ENCODE measurements at places on chromosomes 16 and 17. TPM values are rescaled to one million over a fixed set of nuclear protein-coding genes. Genes with fewer than 3 reads are reported as not detected.

DNA sequence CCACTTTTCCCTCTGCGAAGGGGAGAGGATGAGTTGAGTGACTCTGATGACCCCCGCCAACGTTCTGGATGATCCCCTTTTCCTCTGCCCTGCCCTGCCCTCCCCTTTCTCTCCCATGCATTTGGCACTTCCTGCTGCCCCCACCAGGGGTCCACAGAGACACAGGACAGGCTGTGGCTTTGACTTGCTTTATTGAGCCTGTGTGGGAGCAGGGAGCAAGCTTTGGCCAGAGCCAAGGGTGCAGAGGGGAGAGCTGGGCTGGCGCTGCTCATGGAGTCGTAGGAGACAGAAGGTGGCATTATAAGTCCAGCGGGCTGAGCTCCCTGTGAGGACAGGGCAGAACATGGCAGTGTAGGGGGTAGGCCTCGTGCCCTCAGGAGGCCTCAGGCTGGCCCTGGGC is 1.6 kb downstream of the PPY start:
- DNase-seq: no peak

DNA sequence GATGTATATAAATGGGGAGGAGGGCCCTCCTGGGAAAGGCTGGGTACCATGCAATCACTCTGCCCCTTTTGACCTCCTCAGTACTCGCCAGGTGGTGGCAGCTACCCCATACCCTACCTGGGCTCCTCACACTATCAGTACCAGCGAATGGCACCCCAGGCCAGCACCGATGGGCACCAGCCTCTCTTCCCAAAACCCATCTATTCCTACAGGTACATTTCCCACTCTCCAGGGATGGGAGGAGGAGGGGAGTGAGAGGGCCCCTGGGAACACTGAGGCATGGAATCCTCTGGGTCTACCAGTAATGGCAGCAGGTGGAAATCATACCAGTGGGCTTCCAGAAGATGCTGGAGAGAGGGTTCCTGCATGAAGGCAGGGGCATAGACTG is 22.9 kb downstream of the FOXN1 start:
- DNase-seq: no peak

DNA sequence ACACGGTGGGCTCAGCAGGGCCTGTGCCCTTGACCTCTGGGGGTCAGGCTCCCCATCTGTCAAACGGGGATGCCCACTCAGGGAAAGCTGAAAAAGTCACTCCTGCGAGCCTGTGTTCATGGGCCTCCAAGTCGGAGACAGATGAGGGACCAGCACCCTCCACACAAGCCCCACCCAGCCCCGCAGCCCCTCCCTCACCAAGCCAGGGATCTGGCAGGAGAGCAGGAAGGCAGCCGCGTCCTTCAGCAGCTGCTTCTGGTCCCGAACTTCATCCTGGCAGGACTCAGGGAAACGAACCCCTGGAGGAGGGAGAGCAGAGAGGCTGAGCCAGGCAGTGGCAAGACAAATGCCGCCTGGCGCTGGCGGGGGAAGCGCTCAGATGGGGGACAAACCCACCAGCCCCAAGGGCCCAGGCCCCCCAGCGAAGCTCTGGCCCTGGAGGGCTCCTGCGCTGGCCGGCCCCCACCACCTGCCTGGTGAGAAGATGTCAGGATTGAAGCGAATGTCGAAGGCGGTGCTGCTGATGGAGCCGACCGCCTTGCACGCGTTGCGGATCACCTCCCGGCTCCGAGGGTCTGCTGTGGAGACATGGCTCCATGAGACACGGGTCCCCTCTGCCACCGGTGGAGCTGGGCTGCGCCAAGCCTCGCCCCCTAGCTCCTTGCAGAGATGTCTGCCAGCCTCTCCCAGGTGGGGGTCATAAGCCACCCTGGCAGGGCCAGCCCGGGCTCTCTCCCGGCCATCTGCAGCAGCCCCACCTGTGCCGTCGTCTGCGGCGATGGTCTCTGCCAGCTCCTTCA is 15.4 kb downstream of the CLUH start:
- peak; percentile 79 for DNase-seq

GRCh38 chr17:19387921-19388521 is 1.0 kb upstream of the MFAP4 start:
- peak; percentile 80 for DNase-seq

GRCh38 chr17:9844153-9844552 is 18.4 kb downstream of the GLP2R start:
- no peak for DNase-seq

GRCh38 chr17:62899361-62899760 is 66.7 kb upstream of the TANC2 start:
- no peak for DNase-seq

The RHBDF2 gene
- 31.4 TPM for total RNA-seq

The ZNF385C gene
- 0.23 TPM for total RNA-seq

DNA sequence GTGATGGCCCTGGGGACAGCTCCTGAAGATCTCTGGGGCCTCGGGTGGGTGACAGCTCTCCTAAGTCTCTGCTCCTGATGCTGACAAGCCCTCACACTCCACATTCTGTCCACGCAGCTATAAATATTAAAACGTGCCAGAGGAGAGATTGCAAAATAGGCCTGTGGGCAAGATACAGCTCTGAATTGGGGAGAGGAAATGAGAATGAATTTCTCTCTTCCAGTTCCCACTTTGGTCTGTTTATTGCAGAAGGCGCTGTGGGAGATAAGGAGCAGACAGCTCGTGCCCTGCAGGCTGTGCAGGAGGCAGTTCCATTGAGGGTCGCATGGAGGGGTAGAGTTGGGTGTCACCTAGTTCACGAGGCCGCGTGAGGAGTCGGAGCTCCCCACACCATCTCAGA is 87.5 kb upstream of the SDK2 start:
- DNase-seq: no peak

- no peak for DNase-seq
Measured at GRCh38 chr17:81491181-81491581, 21.4 kb downstream of the ACTG1 start.

GRCh38 chr17:7314719-7315569 is at the start of gene GPS2:
TSS of gene GPS2 (minus strand) at chr17:7315360. CDS start at chr17:7315052, 308 bp downstream.
- peak; percentile 98 for DNase-seq

- no peak for DNase-seq
Measured at GRCh38 chr17:77556383-77557061, 402.0 kb upstream of the TNRC6C start.

GRCh38 chr17:489758-490329 is 137.2 kb upstream of the RPH3AL start:
- DNase-seq: peak; percentile 89

- DNase-seq: no peak
Measured at GRCh38 chr16:69833357-69834282, 71.5 kb downstream of the WWP2 start.

DNA sequence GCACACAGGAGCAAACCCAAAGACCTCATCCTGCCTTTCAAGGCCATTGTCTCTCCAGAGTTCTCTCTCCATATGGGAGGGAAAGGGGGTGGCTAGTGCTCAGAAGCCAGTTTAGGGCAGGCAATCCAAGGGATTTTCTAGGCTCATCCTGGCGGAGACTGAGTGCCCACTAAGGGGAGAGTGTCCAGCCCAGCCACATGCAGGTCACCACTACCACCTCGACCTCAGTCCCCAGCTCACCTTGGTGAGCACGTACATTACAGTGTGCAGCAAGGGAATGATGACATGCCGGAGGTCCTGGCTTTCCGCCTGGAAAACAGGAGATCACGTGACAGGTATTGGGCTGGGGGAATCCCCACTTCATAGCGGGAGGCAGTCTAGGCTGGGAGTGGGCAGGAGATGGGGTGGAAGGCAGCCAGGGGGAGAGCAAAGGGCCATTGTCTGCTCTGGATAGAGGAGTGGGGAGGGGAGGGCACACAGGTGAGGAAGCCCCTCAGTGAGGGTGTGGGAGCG is 29.9 kb downstream of the PIK3R6 start:
- DNase-seq: no peak

DNA sequence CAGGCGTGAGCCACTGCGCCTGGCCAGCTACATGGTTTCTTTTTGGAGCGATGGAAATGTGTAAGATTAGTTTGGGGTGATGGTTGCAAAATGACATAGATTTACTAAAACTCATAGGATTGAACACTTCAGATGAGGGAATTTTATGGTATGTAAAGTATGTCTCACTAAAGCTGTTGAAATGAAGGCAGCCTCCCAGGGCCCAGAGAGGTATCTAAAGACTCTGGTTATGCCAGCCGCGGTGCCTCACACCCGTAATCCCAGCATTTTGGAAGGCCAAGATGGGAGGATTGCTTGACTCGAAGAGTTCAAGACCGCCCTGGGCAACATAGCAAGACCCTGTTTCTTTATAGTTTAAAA is 254.9 kb downstream of the PARN start:
- DNase-seq: no peak

The CD68 gene
- 111 TPM for total RNA-seq

The CPPED1 gene
- total RNA-seq: 25.6 TPM

GRCh38 chr17:41762841-41763240 is 23.7 kb downstream of the JUP start:
- no peak for DNase-seq

DNA sequence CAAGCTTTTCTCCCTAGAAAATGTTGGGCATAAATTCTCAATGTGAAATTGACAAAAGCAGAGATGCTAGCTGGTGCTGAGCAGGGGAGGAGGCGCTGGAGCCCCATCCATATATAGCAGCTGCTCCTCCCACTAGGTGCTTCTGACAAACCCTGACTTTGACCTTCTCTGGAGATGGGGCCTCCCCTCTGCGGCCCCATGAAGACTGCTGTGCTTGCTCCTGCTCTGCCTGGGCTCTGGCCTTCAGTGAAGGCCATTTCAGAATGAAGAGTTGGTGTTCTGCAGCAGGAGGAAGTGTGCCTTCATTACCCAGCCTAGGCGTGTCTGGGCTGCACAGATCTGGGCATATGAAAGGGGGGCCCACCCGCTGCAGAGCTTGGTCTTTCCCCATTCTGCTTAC is 29.7 kb downstream of the ASIC2 start:
- no peak for DNase-seq

DNA sequence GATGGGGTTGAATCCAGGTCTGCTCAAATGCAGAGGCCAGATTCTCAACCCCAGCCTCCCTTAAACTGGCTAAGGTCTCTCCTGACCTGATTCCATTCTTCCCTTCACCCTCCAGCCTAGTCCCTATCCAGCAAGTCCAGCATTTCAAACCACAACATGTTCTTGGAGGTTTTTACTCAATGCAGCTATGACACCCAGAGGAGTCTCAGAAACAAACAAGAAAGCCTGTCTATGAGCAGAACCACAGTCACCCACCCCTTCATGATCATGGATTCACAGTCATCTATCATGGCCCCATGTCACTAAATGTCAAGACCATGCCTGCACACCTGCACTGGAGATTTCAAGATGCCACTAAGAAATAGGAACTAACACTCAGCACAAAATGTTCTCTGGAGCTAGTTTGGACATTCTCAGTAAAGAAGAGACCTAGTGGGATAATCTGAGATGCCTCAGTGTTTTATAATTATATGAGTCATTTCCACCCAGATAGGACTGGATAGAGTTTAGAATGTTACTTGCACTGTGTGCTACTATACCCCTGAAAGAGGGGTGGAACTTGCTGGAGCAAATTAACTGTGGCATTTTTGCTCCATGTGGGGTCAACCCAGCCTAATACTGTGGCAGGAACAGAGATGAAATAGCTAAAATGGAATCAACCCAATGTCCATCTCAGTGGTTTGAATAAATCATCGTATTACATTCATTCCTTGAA is 9.5 kb upstream of the METTL22 start:
- DNase-seq: peak; percentile 1

DNA sequence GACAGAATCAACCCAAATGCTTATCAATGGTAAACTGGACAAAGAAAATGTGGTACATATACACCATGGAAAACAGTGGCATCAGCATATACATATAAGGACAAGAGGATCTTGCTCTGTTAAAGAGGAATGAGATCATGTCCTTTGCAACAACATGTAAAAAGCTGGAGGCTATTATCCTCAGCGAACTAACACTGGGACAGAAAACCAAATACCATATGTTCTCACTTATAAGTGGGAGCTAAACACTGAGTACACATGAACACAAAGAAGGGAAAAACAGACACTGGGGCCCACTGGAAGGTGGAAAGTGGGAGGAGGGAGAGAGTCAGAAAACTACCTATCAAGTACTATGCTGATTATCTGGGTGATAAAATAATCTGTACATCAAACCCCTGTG is 447.3 kb upstream of the MAF start:
- no peak for DNase-seq

The KIF18B gene
- total RNA-seq: 0.65 TPM

The HBA1 gene
- 878 TPM for total RNA-seq

The KRTAP3-1 gene
- not detected for total RNA-seq

DNA sequence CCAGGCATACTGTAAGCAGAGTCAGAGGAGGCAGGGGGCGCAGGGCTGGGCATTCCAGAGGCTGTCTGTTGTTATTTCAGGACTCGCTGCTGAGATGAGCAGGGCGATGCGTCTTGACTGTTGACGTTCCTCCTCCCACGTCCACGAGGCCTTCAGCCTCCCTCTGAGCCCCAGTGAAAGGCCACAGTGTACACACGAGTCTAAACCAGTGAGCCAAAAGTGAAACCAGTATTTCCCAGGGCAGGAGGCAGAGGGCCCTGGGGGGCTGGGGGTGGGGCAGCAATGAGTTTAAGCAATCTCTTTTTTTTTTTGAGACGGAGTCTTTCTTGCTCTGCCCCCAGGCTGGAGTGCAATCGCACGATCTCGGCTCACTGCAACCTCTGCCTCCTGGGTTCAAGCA is 21.5 kb downstream of the SMTNL2 start:
- no peak for DNase-seq

- DNase-seq: peak; percentile 53
Measured at GRCh38 chr17:65535777-65536572, 25.5 kb downstream of the AXIN2 start.

DNA sequence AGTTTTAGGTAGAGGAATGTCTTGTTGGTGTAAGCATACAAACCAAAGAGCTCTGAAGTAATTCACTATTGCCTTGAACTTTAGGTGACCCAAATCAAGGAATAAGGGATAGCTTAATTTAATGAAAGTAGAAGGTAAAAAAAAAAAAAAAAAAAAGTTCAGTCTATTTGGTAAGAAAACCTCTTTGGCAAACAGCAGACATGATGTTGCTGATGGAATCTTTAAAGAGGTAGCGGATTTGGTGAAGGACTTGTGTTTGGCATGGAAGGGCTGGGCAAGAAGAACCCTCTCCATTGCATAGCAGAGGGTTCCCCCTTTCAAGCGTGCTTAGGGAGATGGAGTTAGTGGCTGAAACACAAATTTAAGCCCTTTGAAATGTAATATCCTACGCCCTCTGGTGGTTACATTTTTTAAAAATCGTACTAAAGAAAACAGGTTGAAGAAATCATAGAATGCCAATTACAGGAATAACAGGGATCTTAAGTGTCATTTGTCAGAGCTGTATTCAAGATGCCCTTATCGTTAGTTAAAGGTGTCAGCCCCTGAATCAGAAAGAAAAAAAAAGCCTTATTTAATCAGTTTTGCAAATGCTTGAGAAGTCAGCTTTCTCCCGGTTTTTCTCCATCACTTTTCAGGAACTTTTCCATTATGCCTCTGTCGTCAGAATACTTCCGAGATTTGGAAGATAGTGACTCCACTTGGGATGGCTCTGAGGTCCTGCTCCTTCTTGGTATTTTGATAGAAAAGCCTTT is 383.1 kb downstream of the KCNJ2 start:
- DNase-seq: no peak

The TOP2A gene
- 1.1 TPM for total RNA-seq

GRCh38 chr17:34171245-34171818 is 83.8 kb upstream of the CCL2 start:
- no peak for DNase-seq

All from posterior vena cava (tissue), 2 donors.